ENCODE measurements at places on chromosomes 3 and 15. TPM values are rescaled to one million over a fixed set of nuclear protein-coding genes. Genes with fewer than 3 reads are reported as not detected.

The CSTA gene
- not detected for total RNA-seq

DNA sequence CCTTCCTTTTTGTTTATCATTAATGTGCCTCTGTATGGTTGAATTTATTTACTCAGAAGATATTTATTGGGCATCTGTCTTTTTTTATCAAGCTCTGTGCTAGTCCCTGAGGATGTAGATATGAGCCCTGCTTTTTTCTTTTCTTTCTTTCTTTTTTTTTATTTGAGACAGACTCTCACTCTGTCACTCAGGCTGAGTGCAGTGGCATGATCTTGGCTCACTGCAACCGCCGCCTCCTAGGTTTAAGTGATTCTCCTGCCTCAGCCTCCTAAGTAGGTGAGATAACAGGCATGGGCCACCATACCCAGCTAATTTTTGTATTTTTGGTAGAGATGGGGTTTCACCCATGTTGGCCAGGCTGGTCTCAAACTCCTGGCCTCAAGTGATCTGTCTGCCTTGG, 58.5 kb downstream of the MBNL1 start:
- no peaks in the 10 kb centered on the region for H3K27me3 ChIP-seq
- peaks cover 45% of the 10 kb centered on the region for H3K36me3 ChIP-seq
- peak; percentile 33 for DNase-seq
- H3K4me3 ChIP-seq = peak overlapping the region; percentile 17
- H3K27ac ChIP-seq = peak overlapping the region; percentile 82

DNA sequence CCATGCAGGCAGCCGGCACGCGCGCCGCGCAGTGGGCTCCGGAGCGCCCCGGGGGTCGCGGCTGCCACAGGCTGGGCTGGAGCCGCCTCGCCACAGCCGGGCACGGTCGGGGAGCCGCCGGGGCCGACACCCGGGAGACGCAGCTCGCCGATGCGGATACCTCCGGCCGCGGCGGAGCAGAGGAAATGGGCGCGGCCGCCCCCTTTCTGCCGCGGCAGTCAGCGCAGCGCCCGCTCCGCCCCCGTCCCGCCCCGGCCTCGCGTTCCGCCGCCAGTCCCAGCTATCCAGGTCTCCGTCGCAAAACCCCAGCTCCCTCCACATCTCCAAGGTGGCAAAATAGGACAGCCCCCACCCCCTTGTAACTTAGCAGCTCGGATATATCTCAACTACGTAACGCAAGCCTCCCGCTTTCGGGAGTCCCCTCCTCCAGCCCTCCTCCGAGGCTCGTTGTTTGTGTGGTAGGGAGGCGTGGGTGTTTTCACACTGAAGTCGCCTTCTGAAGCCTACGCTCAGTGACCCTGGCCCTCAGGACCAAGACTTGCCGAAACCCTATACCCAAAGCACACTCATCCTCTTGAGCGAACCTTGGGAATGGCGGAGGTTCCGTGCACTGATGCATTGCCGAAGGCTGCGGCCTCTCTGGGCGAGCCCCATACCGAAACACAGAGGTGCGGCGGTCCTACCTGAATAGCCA, at the start of gene SH3BP5:
TSS of gene SH3BP5 (minus strand) at position 182 of the 694 bp plus-strand sequence. CDS start at position 4, 178 bp downstream.
- H3K4me1 ChIP-seq = peaks cover 44% of the 10 kb centered on the region
- DNase-seq = peak; percentile 73
- peak within 1 kb of the TSS; percentile 76 for H3K4me3 ChIP-seq
- H3K27ac ChIP-seq = peak within 1 kb of the TSS; percentile 70
- H3K27me3 ChIP-seq = peaks cover 6% of the 10 kb centered on the region

DNA sequence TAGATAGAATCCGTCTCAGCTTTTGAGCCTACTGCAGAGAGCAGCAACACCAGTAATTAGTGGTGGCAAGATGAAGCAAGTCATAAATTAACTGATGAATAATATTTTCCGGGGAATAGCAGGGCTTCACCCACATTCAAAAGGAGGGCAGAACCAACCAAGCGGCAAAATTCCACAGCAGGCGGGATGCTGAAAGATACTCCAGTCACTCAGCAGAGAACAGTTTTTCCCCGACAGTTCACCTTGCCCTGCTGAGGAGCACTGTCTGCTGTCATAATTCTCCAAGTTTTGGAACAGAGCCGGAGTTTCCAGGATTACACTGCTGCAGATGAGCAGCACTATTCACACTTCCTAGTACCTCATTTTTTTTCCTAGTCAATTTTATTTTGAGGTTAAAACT, 274.7 kb downstream of the CD47 start:
- H3K4me3 ChIP-seq = no peak overlapping the region
- H3K27ac ChIP-seq = no peak overlapping the region
- DNase-seq = no peak
- no peaks in the 10 kb centered on the region for H3K36me3 ChIP-seq
- no peaks in the 10 kb centered on the region for H3K4me1 ChIP-seq
- peaks cover 6% of the 10 kb centered on the region for H3K27me3 ChIP-seq

- H3K27ac ChIP-seq = no peak overlapping the region
- DNase-seq = no peak
- peaks cover 12% of the 10 kb centered on the region for H3K27me3 ChIP-seq
Observed at GRCh38 chr15:45719490-45719889, 84.7 kb downstream of the SQOR start.

DNA sequence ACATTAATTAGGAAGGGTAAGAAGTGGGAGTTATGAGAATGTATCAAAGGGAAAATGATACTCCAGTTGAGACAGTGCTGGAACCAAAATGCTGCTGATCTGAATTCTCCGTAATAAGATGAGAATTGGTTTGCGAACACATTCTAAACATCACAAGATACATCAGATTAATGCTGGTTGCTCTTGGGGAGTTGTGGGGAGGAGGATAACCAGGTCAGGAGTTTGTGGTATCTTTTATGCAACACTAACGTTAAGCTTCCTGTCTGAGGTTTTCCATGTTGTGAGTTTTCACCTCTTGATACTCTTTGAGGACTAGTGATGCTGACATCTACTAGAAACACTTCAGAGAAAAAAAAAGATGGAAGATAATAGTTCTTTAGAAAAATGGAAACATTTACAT, 47.2 kb downstream of the PPARG start:
- H3K27me3 ChIP-seq = no peaks in the 10 kb centered on the region
- H3K27ac ChIP-seq = peak overlapping the region; percentile 50
- peak; percentile 15 for DNase-seq
- H3K4me1 ChIP-seq = peaks cover 22% of the 10 kb centered on the region
- H3K36me3 ChIP-seq = no peaks in the 10 kb centered on the region

The IMPG2 gene
- total RNA-seq = 0.13 TPM

- DNase-seq = peak; percentile 59
- peak overlapping the region; percentile 87 for H3K4me3 ChIP-seq
Observed at GRCh38 chr3:143119974-143120715, 574 bp downstream of the CHST2 start.

The HLTF gene
- 20.7 TPM for total RNA-seq

GRCh38 chr3:32586356-32586755, 15.7 kb upstream of the DYNC1LI1 start:
- no peak overlapping the region for H3K27ac ChIP-seq
- no peak overlapping the region for H3K4me3 ChIP-seq
- no peaks in the 10 kb centered on the region for H3K36me3 ChIP-seq
- peaks cover 3% of the 10 kb centered on the region for H3K27me3 ChIP-seq
- DNase-seq = no peak

DNA sequence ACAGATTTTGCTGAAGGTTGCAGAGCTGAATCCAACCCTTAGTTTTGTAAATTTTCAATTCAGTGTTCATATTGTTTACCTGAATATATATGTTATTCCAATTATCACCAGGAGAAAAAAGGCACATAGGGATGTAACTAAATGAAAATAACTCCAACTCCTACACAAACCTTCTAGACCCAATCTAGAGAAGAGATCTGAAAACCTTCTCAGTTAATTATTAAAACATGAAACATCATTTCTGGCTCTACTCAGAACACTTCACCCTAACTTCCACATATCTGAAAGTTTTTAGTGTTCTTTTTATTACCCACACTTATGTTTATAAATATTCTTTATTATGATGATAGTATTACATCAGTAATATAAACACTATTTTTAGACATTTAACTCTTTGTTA, 76.6 kb downstream of the LRRFIP2 start:
- no peak for DNase-seq
- no peaks in the 10 kb centered on the region for H3K4me1 ChIP-seq
- no peaks in the 10 kb centered on the region for H3K36me3 ChIP-seq
- no peaks in the 10 kb centered on the region for H3K27me3 ChIP-seq
- H3K27ac ChIP-seq = no peak overlapping the region
- no peak overlapping the region for H3K4me3 ChIP-seq

- H3K4me3 ChIP-seq = no peak overlapping the region
- no peak overlapping the region for H3K27ac ChIP-seq
- DNase-seq = no peak
- H3K4me1 ChIP-seq = no peaks in the 10 kb centered on the region
- no peaks in the 10 kb centered on the region for H3K36me3 ChIP-seq
Observed at GRCh38 chr3:86985181-86985826, 5.6 kb downstream of the VGLL3 start.

DNA sequence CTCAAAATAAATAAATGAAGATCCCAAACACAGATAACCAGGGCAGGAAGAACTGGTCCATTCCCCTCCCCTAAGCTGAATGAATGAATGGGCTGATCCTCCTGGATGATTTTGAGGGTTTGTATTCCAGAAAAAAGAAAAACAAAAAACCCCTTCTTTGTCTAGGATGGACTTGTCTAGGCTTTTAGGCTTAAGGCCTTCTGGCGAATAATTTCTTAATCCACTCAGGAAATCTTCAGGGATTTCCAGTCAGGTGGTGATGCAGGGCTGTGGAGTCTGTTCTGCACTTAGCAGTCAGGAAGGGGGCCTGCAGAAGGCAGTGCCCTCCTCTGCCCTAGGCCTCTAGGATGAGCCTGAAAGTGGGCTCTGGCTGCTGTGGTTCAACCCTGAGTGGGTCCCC, 52.1 kb downstream of the BDH1 start:
- DNase-seq = no peak
- H3K36me3 ChIP-seq = no peaks in the 10 kb centered on the region
- no peak overlapping the region for H3K27ac ChIP-seq
- H3K4me3 ChIP-seq = no peak overlapping the region

- no peak overlapping the region for H3K27ac ChIP-seq
- H3K4me1 ChIP-seq = peaks cover 68% of the 10 kb centered on the region
- no peaks in the 10 kb centered on the region for H3K36me3 ChIP-seq
Observed at GRCh38 chr15:99438224-99438585, 127.6 kb upstream of the MEF2A start.

DNA sequence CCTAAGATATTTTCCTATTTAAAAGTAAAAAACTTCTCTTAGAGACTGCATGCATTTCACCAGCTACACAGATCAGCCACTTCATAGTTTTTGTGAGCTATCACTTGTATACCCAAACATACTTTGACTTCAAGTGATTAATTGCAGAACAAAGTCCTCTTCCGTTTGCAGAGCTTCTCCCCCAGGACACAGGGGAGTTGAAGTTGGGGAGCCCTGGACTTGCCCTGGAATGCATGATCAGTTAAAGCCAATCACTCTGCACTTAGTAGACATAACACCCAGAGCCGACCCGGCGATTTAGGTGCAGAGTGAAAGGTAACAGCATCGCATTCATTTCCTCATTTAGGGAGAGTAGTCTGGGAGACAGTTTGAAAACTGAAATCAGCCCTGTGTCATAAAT, 70.1 kb downstream of the GREM1 start:
- DNase-seq = no peak
- peaks cover 7% of the 10 kb centered on the region for H3K27me3 ChIP-seq
- no peak overlapping the region for H3K4me3 ChIP-seq
- H3K36me3 ChIP-seq = no peaks in the 10 kb centered on the region
- no peak overlapping the region for H3K27ac ChIP-seq
- H3K4me1 ChIP-seq = no peaks in the 10 kb centered on the region

The COL7A1 gene
- total RNA-seq = 1.6 TPM

DNA sequence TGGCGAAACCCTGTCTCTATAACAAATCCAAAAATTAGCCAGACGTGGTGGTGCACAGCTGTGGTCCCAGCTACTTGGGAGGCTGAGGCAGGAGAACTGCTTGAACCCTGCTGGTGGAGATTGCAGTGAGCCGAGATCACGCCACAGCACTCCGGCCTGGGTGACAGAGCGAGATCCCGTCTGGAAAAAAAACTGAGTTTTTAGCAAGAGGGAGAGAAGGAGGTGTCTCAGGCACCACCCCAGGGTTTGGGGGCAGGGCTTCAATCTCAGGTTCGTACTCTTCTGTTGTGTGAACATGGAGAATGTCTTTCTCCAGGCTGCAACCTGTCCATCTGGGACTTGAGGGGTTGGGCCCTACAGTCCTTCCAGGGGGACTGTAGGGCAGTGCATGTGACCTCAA, 2.7 kb downstream of the CHRNA3 start:
- no peak for DNase-seq
- no peaks in the 10 kb centered on the region for H3K36me3 ChIP-seq

GRCh38 chr3:64067506-64068346, 44.4 kb upstream of the PSMD6 start:
- no peak overlapping the region for H3K27ac ChIP-seq
- H3K36me3 ChIP-seq = no peaks in the 10 kb centered on the region
- H3K4me3 ChIP-seq = no peak overlapping the region
- no peaks in the 10 kb centered on the region for H3K4me1 ChIP-seq
- H3K27me3 ChIP-seq = peaks cover 38% of the 10 kb centered on the region
- no peak for DNase-seq

- H3K27me3 ChIP-seq = no peaks in the 10 kb centered on the region
- peaks cover 31% of the 10 kb centered on the region for H3K4me1 ChIP-seq
- no peak for DNase-seq
- H3K4me3 ChIP-seq = no peak overlapping the region
Observed at GRCh38 chr15:58924327-58924726, 9.2 kb downstream of the SLTM start.

The SI gene
- total RNA-seq = not detected

DNA sequence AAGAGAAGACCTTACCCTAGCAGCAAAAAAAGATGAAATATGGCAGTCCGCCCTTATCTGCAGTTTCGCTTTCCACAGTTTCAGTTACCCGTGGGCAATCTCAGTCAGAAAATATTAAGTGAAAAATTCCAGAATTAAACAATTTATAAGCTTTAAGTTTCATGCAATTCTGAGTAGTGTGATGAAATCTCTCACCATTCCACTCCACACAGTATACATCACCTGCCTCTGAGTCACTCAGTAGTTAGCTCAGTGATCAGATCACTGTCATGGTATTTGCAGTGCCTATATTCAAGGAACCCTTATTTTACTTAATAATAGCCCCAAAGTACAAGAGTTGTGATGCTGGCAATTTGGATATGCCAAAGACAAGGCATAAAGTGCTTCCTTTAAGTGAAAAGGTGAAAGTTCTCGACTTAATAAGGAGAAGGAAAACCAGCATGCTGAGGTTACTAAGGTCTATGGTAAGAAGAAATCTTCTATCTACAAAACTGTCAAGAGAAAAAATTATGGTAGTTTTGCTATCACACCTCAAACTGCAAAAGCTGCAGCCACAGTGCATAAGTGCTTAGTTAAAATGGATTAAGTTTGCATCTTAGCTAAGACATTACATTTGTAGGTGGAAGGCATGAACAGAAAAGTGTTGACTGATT, 48.1 kb downstream of the HSPBAP1 start:
- no peak for DNase-seq
- H3K27ac ChIP-seq = no peak overlapping the region
- H3K27me3 ChIP-seq = no peaks in the 10 kb centered on the region
- H3K36me3 ChIP-seq = peaks cover 35% of the 10 kb centered on the region
- H3K4me1 ChIP-seq = no peaks in the 10 kb centered on the region

The MYO1E gene
- 22.7 TPM for total RNA-seq

GRCh38 chr3:15557511-15557946, 36.0 kb upstream of the COLQ start:
- H3K4me1 ChIP-seq = peaks cover 17% of the 10 kb centered on the region
- H3K27ac ChIP-seq = peak overlapping the region; percentile 68
- no peaks in the 10 kb centered on the region for H3K27me3 ChIP-seq

Measured in activated CD8-positive, alpha-beta T cell treated with anti-CD3 and anti-CD28 coated beads for 36 hours (primary cell).